Cerebellar nuclear complex (tissue), 1 donor: ENCODE measurements at places on chromosomes 2 and 18.

DNA sequence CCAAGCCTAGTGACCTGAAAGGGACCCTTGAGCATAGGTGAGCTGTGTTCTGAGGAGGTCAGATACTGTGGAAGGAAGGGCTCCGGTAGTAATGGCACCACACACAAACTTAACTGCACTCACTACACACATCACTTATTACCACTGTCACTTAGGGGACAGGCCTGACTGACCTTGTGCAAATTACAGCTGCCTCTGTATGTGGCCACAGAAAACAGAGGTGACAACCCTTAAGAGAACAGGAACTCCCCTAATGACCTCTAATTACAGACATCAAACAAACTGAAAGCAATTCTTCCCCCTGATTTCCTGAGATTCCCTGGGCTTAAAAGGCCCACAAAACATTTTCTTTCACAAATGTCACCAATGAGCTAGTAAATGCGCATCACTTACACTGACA lies 360.6 kb downstream of the RND3 start:
- DNase-seq, result no peak

DNA sequence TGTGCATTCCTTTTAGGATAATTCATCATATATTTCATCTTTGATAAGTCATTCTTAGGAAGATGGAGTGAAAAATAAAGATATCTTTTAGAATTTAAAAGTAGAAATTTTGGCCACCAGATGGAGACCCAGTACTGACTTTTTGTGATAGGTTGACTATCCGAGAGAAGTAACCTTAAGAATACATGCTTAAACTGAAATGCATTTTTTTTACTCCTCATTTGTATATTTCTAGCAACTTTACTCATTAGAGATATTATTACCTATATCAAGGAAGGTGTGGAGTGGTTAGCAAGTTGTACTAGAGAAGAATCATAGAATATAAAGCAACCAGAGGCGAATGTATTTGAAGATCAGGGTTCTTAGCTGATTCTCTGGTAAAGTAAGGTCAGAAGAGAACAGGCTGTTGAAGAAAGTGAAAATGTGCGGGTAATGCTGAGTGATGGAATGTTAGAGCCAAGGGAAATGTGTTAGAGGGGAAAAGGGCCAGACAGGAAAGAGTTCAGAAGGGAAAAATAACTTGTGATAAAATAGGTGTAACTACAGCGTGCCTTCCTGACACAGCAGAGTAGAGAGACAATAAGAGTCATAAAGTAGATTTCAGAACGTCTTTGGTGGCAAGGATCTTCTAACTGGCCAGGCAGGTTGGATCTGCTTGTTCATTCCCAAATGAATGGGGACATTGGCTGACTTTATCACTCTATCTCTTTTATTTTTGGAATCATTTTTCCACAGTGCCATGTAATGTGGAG lies 52.3 kb downstream of the TDRD15 start:
- DNase-seq, result no peak

DNA sequence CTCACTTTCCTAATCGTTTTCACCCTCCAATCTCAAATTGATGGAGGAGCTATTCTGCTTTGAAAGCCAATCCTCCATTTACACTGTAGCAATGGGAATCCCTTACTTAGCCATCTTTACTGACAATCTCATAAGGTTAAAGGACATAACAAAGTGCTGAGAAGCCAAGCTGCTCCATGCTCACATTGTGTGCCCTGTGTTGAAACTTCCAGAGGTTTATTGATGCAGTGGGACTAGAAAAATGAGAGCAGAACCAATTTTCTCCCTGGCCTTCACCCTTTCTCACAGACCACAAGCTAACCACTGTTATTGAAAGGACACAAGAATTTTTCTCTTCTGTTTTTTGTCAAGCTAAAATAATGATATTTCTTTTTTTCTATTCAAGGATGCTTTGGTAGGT lies 63.8 kb downstream of the CSRNP3 start:
- DNase-seq, result no peak

DNA sequence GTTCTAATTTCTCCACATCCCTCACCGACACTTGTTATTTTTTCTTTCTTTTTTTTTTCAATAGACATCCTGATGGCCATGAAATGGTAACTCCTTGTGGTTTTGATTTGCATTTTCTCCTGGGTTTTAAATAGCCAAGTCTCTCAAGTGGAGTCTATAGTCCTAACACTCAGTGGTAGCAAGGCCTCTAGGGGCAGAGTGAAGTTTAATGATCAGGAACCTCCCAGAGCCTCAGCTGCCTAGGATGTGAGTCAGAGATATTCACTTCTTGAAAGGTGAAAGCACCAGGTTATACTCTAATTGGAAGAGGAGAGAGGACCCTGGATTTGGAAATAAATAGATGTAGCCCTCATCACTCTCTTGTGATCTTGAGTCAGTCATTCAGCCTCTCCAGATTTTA lies 62.7 kb upstream of the CAPN13 start:
- no peak for DNase-seq

DNA sequence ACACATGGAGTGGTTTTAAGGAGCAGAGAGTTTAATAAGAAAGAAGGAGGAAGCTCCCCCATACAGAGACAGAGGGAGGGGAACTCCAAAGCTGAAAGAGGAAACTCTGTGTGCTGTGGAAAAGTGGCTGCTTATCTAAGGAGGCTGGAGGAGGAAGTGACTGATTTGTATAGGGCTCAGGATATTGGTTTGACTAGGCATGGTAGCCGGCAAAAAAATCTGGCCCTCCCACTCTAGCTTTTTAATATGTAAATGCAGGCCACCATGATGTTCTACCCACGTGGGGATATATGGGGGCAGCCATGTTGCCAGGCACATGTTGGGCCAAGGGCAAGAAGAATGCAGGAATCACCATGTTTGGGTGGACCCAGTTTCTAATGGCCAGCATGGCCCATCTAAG lies 64.3 kb downstream of the HNMT start:
- DNase-seq, result no peak

DNA sequence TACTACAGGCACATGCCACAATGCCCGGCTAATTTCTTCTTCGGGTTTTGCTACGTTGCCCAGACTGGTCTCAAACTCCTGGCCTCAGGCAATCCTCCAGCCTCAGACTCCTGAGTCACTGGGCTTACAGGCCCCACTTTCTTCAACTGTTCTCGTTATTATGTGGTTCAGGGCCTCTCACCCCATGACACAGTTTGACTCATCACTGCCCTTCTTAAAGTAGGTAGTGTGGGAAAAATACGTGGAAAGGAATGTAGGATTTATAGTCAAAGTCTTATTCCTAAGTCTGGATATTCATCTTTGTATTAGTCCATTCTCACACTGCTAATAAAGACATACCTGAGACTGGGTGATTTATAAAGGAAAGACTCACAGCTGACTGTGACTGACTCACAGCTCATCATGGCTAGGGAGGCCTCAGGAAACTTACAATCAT lies 19.4 kb downstream of the CENPA start:
- DNase-seq, result no peak

DNA sequence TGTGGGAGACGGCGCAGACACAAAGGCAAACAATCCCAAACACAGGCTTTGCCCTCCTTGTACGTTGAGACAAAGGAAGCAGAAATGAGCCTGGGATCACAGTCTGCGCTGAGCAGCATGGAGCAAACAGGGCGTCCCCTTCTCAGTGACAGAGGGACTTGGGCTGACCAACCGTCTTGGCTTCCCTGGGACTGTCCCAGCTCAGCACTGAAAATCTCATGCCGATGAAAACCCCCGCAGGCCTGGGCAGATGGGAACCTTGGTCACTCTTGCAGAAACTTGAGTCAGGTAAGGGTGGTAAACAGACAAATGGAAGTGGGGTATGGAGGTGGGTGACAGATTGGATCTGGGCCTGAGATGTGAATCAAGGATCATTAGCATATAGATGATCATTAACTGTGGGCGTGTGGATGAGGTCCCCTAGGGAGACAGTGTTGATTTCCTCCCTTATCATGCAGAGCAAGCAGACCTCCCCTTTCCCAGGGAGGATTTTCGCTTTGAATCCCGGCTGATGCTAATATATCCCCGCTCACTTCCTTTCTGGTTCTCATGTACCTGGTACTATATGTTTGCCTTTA lies 19.1 kb upstream of the SH3BP4 start:
- DNase-seq, result no peak

DNA sequence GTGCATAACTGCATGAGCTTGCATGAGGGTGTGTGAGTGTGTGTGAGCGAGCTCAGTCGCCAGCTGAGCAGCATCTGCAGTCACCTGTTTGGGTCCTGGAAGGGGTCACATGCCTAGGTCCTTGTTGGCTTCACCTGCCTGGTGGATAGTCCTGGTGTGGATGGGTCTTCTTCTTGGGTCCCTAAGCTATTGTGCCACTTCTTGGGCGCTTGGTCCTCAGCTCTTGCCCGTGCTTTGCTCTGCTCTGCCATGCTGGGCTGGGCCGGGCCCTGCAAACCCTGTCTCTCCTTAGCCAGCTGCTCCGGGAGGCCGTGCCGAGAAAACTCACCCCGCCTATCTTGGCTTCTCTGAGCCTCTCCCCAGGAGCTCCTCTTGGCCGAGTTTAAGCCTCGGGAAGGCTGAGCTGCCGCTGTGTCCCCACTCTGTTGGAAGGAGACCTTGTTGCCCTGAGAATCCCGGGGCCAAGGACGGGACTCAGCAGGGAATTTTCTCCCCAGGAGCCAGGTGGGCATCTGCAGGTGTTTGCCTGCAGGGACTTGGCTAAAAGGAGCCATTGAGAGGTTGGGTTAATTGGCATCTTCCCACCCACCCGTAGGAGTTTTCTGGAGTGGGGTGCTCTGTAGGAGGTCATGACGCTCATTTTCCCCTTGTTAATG lies 300.8 kb downstream of the NDUFA10 start:
- DNase-seq, result no peak

DNA sequence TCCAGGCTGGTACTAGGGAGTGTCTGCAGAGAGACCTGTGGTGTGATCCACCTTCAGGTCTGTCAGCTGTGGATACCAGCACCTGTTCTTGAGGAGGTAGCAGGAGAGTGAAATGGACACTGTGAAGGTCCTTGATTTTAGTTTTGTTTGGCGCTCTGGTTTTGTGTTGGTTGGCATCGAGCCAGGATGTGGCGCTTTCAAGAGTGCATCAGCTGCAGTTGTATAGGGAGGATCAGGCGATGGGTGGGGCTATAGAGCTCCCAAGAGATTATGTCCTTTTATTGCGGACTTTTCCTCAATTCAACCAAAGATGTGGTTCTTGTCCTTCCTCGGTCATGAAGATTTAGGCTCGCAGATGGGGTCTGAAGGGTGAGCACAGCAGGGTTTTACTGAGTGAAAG lies 37.5 kb downstream of the SLC39A10 start:
- no peak for DNase-seq

- DNase-seq, result no peak
Measured at GRCh38 chr2:88067189-88067588, 436 bp upstream of the SMYD1 start.

DNA sequence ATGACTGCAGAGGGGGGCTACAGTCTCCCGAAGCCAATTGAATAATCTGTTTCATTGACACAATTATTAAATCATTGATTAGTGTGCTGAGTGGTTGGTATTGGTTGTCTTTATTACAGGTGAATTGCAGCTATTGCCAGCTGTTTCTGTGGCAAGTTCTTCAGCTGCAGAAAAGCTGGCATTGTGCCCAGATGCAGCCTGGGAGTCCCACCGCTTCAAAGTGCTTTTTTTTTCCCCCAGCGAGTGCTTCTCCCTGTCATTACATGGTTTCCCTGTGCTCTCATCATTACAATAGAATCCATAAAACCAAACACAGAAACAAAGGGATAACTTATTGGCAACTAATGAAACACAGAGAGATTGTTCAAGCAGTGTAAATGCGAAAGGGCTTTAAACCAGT lies 164.7 kb downstream of the GRB14 start:
- no peak for DNase-seq

GRCh38 chr18:22981274-22982133 lies 48.4 kb downstream of the RBBP8 start:
- DNase-seq, result no peak

GRCh38 chr2:160484859-160485520 lies 8.6 kb downstream of the RBMS1 start:
- no peak for DNase-seq

- no peak for DNase-seq
Measured at GRCh38 chr2:161208527-161209139, 48.4 kb downstream of the TANK start.

- peak; percentile 21 for DNase-seq
Measured at GRCh38 chr2:50347358-50348044, 684.4 kb downstream of the NRXN1 start.

GRCh38 chr2:230323385-230324106 lies 3.4 kb upstream of the SP140L start:
- DNase-seq, result no peak

GRCh38 chr2:219829667-219830352 lies 202.4 kb downstream of the SLC4A3 start:
- DNase-seq, result no peak

GRCh38 chr2:216284708-216285107 lies 87.6 kb downstream of the MARCHF4 start:
- DNase-seq, result no peak

GRCh38 chr2:198901894-198902293 lies 555.8 kb downstream of the SATB2 start:
- DNase-seq, result no peak

- no peak for DNase-seq
Measured at GRCh38 chr2:229141424-229142025, 129.6 kb downstream of the PID1 start.

DNA sequence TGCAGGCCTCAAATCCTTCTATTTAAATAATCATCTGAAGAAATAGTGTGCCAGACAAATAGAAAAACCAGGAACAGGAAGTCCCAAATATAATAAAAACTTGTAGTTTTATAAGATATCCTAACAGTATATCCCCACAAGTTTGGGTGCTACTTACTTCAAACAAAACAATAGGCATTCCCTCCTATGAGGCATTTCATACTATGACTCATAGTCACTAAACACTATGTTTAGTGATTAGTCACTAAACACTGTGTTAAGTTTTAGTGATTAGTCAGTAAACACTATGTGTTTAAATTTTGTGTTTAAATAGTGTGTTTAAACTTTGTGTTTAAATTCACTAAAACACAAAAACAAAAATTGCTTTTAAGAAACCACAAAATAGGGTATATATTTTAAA lies 407.0 kb upstream of the CDH19 start:
- no peak for DNase-seq

- DNase-seq, result no peak
Measured at GRCh38 chr2:38750011-38750890, 910 bp downstream of the SRSF7 start.

DNA sequence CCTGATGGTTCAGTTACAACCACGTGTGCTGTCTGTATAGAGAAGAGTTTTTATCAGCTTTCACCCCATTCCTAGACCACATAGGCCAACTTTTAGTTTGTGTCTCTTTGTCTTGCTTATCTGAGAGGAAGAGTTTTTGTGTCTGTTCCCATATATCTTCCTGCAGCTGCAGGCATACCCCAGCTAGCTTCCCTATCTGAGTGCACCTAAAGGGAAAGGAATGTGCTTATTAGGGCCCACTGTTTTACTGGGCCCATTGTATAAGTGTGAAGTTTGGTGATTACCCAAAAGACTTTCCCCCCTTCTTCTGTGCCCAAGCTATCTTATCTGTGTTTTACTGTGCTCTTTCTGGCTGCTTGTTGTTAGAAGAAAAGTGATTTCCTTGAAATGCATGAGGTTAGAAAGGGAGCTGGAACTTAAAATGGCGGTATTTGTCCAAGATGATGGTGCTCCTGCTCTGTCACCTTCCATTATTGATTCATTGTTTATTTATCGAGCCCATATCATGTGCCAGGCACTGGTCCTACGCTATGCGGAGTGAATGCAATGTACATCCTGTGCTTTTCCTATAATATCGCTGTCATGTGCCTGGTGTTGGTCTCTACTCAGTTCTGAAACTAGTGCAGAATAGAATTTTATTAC lies 57.2 kb downstream of the NYAP2 start:
- no peak for DNase-seq
